ENCODE measurements at places on chromosomes 7 and 10. TPM values are rescaled to one million over a fixed set of nuclear protein-coding genes. Genes with fewer than 3 reads are reported as not detected.
A peak's percentile ranks its signal among the peaks of the same experiment; 100 is the strongest.

Gene ANKMY2
- 11.3 TPM for total RNA-seq

DNA sequence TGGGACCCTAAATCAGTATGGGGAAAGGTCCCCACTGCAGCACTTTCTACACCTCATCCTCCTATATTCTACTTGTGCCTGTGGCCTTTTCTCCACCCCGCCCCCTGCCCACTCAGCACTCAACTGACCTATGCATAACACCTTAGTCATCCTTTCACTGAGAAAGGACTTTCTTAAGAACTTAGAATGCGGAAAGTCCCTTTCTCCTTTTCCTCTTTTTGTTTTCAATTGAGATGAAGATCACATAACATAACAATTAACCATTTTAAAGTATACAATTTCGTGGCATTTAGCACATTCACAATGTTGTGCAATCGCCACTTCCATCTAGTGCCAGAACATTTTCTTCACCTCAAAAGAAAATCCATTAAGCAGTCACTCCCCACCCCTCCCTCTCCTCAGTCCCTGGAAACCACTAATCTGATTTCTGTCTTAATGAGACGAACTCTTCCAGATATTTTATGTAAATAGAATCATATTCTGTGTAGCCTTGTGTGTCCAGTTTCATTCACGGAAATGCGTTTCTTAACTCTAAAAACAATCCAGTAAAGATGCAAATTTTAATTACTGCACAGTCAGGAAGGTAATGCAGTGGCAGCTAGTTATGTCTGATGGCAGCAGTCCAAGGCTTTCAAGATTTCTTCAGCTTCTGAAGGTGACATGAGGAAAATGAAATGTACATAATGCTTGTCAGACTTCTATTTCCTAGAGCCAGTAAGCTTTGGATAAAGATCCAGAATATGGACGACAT is 41.7 kb downstream of the FAS start:
- no peak for DNase-seq

DNA sequence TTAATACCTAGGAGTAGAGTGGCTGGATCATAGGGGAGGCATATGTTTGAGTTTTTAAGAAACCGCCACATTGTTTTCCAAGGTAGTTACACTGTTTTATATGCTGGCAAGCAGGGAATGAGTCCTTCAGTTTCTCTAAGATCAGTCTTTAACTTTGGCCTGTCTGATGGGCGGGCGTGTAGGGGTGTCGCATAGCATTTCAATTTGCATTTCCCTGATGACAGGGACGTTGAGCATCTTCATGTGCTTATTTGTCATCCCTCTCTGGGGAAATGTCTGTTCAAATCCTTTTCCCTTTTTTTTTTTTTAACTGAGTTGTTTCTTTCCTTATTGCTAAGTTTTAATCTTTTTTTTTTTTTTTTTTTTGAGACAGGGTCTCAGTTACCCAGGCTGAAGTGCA is 9.8 kb downstream of the MTG1 start:
- no peak for DNase-seq

DNA sequence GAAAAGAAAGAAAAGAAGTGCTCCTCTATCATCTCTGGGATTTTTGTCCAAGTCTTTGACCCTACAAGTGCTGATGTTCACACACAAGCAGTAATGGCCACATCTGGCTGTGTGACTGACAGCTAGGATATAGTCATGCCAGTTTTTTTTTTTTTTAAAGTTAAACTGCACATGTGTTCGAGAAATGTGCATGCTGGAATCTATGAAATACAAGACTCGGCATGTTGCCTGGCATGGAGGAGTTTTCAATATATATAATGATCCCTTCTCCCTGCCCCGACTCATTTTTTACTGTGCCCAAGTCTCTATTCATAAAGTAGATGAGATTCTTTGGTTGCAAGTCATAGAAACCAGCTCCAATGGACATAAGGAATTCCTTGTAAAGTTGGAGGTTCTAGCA is 60.4 kb upstream of the FGFR2 start:
- DNase-seq = no peak

GRCh38 chr7:1231214-1232102 is 1.2 kb upstream of the UNCX start:
- DNase-seq = peak; percentile 54

All from natural killer cell treated with Interleukin-12 subunit alpha and Interleukin-12 subunit beta and Interleukin-15 and Interleukin-18, amount 100 ng/mL, for 72 hours (primary cell).